Upper lobe of left lung (tissue), 6 donors: ENCODE measurements at places on chromosomes 6 and 20.

DNA sequence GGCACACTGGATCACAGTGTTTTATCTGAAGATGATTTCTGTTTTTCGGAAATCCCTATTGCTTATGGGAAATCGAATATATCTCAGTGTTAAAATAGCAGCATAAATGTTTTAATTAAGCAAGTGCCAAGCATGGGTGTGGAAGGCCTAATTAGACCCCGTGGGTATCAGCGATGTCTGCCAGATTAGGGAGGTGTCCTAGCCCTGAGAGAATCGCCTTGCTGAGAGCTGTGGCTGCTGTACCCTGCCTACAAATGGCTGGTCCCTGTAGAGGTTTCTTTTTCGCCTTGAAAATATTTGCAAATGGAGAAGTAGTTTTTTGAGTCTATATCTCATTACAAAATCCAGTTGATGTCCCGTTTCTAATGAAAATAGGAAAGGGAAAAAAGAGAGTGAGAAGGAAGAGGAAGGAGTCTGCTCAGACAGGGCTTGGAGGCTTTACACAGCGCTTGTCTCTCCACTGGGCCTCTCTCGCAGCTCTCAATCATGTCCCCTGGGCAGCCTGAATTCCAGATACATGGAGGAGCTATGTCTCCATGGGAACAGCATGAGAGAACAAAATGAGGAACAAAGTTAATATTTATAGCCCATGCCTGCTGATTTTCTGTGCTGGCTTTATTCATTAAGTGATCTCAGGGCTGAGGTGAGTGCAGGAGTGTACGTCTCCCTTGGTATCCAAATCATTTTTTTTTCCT is 35.2 kb upstream of the BCLAF1 start:
- H3K4me1 ChIP-seq: no peaks in the 10 kb centered on the region
- H3K27me3 ChIP-seq: no peaks in the 10 kb centered on the region
- no peak overlapping the region for H3K27ac ChIP-seq

GRCh38 chr20:58069796-58070663 is 158.4 kb downstream of the ANKRD60 start:
- no peaks in the 10 kb centered on the region for H3K27me3 ChIP-seq
- H3K4me1 ChIP-seq: no peaks in the 10 kb centered on the region
- no peaks in the 10 kb centered on the region for H3K36me3 ChIP-seq
- H3K27ac ChIP-seq: no peak overlapping the region

DNA sequence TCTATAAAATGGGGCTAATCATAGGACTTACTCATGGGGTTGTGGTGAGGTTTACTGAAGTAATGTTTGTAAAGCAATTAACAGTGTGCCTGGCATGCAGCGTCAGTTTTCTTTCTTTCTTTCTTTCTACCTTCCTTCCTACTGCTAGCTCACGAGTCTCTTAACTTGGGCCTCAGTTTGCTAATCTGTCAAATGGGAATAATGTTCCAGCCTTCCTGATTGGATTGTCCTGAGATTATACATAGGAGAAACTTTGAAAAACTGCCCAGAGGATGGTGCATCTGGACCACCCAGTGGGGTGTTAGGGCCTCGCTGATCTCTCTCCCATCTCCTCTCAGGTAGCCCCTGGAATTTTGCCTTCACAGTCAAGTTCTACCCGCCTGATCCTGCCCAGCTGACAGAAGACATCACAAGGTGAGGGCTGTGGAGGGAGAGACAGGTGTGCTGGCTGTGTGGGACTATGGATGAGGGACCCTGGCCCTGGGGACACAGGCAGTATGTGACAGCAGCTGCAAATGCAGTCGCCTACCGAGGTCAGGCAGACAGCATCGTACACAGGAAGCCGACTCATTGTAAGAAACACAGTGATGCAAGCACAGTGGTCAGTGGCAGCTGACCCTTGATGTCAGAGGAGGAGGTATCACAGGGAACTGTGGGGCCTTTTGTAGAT is 27.5 kb downstream of the EPB41L1 start:
- H3K27ac ChIP-seq: no peak overlapping the region
- peak; percentile 27 for DNase-seq
- no peaks in the 10 kb centered on the region for H3K36me3 ChIP-seq
- no peaks in the 10 kb centered on the region for H3K4me1 ChIP-seq

DNA sequence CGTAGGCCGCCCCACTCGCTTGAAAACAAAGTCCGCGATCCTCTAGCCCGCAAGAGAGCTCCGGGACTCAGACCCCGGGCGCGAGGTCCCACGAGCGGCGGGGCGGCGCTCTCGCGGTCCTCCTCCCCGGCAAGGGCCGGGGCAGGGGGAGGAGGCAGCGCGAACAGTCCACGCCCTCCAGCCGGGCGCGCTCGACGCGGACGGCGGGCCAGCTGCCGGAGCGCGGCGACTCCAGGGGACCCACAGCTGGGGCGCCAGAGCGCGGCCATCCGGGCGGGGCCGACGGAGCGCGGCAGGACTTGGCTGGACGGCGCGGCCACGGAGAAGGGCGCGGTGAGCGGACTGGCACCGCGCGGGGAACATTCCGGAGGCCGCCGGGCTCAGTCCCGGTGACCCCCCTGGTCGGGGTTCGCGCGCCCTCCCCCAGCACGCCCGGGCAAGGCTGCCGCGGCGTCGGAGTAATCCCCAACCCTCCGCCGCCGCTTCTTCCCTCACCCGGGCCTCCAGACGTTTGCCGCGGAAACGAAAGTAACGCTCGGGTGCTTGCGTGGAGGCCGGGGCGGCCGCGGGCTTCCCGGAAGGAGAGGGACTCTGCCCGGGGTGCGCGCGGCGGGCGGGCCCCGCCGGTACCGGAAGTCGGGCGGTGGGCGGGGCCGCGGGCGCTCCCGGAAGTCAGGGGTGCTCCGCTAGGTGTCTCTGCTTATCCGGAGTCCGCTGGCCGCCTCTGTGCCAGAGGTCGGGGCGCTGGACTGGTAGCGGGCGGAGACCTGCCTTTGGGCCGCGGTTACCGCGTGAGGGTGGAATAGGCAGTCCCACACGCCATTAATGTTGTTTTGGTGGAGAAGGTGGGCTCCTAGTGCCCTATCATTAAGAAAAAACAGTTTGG is at the start of gene RIPK1:
Gene RIPK1, plus strand, starts transcription at position 166 of the 886 bp plus-strand sequence. CDS start 8,330 bp downstream, outside the sequence.
- peak within 1 kb of the TSS; percentile 100 for H3K27ac ChIP-seq
- H3K36me3 ChIP-seq: no peaks in the 10 kb centered on the region
- H3K4me1 ChIP-seq: peaks cover 39% of the 10 kb centered on the region
- H3K4me3 ChIP-seq: peak within 1 kb of the TSS; percentile 93

DNA sequence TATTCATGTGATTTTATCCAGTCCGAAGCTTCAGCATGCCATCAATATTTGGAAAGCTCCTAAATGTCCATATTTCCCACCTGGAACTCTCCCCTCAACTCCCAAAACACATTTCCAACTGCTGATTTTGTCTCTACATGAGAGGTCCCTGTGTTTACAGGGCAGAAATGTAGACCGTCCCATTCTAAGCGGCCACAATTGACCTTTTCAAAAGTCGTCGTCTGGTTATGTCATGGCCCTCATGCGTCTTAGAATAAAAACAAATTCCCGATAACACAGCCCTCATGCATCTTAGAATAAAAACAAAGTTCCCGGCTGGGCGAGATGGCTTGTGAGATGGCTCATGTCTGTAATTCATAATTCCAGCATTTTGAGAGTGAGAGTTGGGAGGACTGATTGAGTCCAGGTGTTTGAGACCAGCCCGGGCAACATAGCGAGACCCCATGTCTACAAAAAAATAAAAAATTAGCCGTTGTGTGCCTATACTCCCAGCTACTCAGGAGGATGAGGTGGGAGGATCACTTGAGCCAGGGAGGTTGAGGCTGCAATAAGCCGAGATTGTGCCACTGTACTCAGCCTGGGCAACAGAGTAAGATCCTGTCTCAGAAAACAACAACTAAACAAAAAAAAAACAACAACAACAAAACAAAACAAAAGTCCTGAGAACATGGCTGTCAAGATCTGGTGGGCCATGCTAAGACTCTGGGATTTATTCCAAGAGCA is 6.4 kb upstream of the ZNF217 start:
- no peaks in the 10 kb centered on the region for H3K27me3 ChIP-seq
- H3K4me3 ChIP-seq: no peak overlapping the region
- H3K4me1 ChIP-seq: peaks cover 6% of the 10 kb centered on the region
- H3K36me3 ChIP-seq: no peaks in the 10 kb centered on the region
- no peak overlapping the region for H3K27ac ChIP-seq
